ENCODE measurements at places on chromosomes 5 and 9.

GRCh38 chr5:141095263-141095641, 837 bp downstream of the PCDHB2 start:
- DNase-seq, result no peak

- DNase-seq, result no peak
Measured at GRCh38 chr5:135566422-135567400, 12.1 kb downstream of the CXCL14 start.

GRCh38 chr9:114005371-114006154, 72.5 kb downstream of the AMBP start:
- DNase-seq, result no peak

- no peak for DNase-seq
Measured at GRCh38 chr9:123339666-123340510, 16.1 kb upstream of the CRB2 start.

- no peak for DNase-seq
Measured at GRCh38 chr5:57094753-57095683, 78.8 kb upstream of the GPBP1 start.

DNA sequence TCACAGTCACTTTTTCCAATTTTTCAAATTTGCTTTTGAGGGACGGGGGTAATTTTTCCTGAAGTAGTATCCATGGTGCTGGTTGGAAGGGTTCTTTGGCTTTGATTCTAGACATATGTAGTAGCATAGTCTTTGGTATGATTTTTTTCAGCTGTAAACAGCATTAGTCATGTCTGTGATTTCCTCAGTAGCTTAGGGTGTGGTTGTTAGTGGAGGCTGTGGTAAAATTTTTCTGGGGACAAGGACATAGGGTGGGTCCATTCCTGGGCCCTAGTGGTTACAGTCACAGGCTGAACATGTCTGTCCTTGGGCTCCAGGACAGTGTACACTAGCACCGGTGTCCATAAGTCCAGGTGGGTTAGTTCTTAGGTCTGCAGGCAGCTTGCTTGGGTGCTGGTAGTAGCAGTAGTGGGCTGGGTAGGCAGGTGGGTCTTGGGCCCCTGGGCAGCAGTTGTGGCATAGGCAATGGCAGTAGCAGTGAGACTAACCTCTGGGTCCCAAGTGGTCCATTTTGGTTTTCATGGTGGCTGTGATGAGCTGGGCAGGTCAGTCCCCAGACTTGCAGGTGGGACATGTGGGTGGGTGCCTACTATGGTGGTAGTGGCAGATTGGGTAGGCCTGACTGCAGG, 100.0 kb upstream of the CXCL14 start:
- DNase-seq, result no peak

GRCh38 chr9:136798708-136799078, 2.6 kb downstream of the CCDC183 start:
- no peak for DNase-seq

DNA sequence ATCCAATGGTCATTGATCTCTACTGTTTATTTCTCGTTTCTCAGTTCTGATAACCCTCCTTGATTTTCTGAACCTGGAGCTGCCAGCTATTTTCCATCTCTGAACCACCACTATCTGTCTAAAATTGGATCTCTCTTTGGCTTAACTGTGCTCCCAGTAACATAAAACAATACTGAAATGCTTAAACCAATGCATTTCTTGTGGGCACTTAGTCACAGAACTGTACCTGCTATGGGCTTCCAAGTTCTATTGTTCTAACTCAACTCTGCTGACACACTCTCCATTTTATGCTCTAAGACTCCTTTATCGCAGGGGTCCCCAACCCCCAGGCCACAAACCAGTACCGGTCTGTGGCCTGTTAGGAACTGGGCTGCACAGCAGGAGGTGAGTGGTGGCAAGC, 120.6 kb downstream of the LHFPL2 start:
- no peak for DNase-seq

DNA sequence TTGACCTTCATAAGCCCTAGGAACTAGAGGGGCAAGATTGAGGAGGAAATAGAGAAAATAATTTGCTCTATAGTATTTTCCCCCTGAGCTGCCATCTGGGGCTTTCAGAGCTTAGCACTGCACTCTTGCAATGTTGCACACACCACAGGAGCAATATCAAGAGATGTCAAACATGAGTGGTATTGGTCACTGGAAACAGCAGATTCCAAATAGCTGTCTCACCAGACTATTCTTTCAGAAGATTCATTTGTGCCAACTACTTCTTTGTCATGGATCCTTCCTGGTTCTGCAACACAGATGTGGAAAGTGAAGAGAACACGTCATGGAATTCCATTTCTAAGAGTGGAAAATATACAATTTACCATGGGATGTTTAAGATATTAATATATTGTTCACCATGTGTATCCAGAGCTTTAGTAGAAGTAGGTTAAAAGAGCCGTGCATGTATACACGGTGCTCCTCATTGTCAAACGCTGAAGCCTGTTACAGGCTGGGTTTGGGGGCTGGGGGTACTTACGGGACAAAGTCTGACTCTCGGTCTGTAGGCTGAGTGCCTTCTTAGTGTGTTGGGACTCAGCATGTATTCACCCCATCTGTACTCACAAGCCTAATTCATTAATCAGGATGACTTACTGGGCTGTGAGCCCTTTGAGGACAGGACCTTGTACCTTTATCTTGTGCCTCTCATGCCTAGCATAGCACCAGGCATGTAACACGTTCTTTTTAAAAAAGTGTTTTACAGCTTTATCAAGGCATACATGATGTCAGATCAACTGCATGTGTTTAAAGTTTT, 31.4 kb upstream of the GDNF start:
- no peak for DNase-seq

DNA sequence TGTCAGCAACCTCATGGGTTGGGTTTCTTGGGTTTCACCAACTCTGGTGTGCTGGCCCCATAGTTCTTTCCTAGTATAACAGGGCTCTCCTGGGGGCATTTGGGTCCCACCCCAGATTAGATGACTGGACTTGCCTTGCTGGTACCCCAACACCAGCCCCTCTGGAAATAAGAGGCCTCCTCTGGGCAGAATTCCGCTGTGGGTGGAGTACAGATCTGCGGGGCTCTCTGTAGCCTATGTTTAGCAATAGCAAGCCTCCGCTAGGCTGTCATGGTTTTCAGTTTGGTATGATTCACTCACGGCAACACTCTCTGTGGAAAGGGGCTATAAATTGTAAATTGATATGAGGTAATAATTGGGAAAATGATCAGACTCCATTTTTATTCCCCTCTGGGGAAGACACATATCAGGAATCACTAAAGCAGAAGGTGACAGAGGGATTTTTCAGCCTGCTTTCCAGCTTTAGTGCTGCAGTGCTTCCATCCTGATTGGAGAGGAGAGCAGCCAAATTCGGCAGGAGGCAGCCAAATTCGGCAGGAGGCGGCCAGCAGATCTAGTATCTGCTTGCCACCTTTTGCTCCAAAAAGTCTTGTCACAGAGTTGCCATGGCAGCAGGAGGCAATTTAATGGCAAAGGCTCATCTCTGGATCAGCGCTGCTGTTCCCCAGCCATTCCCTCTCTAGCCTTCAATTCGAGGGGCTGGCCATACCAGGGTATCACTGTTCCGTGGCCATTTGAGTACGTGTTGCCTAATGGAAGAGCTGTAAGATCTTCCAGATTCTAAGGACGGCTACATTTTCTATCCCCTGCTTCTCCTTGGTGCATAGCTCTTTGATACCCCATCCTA, 84.6 kb downstream of the SLC44A1 start:
- DNase-seq, result no peak

DNA sequence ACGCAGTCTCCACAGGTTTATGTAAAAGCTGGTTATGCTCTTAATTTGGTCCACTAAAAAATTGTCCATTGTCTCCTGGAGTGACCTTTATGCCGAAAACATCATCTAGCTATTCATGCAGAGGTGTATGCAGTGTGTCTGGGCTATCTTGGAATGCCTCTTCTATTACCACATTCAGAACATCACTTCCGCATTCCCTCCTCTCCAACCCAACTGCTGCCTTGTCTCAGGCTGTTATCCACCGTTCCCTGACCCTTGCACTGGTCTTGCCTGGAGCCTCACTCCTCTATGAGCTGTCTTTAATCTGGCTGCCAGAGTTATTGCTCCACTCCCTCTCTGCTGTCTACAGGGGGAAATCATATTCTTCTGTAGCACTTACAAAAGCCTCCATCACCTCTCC, 214.1 kb upstream of the ANKRD55 start:
- DNase-seq, result no peak

- no peak for DNase-seq
Measured at GRCh38 chr9:133058550-133059320, 3.0 kb upstream of the CEL start.

GRCh38 chr9:96026655-96027213, 151.2 kb downstream of the ERCC6L2 start:
- DNase-seq, result no peak

DNA sequence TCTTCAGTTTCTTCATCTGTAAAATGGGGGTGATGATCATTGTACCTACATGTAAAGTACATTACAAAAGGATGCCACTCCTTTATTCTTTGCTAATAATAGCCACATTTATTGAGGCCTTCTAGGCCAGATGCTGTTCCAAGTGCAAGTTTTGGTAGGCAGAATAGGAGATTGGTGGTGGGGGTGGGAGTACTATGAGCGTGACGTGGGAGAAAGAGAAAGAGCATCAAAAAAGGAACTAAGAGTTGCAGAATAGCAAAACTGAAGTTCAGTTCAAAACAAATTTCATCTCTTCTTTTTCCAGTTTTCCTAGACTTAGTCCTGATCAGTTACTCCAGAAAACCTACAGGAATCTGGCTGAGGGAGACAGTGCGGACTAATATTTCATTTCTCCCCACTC, 174.1 kb downstream of the SNX18 start:
- no peak for DNase-seq

DNA sequence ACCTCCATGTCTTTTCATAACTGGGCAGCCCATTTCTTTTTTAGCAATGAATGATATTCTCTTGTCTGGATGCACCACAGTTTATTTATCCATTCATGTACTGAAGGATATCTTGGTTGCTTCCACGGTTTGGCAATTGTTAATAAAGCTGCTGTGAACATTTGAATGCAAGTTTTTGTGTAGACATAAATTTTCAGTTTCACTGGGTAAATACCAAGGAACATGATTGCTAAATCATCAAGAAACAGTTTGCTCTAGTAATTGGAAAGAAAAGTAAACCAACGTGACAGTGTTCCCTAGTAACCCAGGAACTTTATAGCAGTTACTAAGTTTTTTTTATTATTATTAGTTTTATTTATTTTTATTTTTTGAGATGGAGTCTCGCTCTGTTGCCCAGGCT, 100.4 kb downstream of the VPS13A start:
- no peak for DNase-seq

DNA sequence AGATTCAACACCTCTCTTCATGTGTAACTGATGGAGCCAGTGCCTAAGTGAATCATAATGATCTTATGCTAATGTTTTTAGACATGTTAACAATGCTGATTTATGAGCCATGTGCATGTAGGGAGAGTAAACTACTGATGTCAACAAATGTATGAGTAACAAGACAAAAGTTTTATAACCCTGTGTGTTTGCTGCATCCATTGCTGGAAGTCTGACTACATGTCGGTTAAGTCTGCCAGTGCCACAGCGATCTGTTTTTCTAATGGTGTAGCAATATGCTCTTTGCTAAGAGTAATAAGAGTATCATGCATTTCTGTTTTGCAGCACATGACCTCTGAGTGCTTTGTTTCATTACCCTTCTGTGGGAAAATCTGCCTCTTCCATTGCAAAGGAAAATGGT, 26.4 kb upstream of the TMOD1 start:
- no peak for DNase-seq

- no peak for DNase-seq
Measured at GRCh38 chr5:68115584-68115983, 100.0 kb upstream of the PIK3R1 start.

- DNase-seq, result no peak
Measured at GRCh38 chr5:143613329-143613728, 198.6 kb upstream of the HMHB1 start.

GRCh38 chr5:64180661-64181343, 15.2 kb downstream of the RNF180 start:
- no peak for DNase-seq

DNA sequence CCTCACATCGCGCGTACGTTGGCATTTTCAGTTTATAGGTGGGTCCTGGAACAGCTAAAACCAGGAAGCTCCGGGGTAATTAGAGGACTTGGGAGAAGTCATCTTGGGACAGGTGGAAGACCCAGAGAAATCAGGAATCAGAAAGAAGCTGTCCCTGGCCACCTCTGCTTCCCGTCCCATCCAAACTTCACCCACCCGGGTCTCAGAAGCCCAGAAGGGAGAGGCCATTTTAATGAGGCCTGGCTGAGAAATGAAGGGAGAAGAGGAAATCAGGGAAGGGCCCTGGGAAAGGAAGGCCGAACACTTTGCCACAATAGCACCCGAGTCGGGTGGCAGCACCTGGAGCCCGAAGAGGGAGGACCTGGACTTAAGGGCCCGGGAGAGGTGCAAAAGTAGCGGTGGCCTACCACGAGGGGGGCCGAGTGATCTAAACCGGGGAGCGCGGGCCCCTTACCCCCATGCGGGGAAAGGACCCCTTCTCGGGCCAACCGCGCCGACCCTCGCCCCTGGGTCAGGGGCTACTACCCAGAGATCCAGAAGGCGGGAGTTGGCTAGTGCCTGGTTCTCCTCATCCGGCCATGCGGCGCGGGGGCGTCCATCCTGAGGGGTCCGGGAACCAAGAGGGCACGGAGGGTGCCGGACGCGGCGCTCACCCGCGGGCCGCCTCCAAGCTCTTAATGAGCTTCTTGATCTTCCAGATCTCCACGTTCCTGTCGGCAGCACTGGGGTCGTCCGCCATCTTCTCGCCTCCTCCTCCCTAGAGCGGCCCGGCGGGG, 668 bp downstream of the ETF1 start:
- no peak for DNase-seq

DNA sequence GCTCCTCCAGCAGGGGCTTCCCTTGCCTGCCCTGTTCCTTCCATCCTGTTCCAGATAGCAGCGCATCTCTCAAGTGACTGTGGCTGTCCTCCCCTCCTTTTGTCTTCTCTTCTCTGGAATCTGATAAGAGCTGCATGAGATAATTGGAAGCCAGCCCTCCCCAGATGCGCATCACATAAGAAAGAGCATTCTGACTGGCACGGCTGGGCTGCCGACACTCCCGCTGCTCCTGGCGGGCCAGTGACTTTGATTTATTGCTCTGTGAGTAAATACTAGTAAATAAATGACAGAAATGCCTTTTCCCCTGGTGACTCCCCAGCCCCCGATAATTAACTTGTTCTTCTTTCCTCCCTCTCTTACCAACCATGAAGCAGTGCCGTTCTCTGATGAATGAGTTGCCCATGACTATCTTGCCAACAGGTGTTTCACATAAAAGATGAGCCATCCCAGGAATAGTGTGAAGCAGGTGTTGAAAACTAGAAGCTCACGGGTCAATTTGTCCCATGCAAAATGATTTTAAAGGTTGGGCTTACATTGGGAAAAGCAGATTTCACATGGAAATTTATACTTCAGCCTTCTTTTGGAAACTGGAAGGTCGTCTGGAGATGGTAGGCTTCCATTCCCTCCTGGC, 212.3 kb downstream of the ERCC6L2 start:
- no peak for DNase-seq
